Activated CD4-positive, alpha-beta T cell treated with anti-CD3 and anti-CD28 coated beads for 36 hours (primary cell): ENCODE measurements at places on chromosomes 1 and 21.

- no peak overlapping the region for H3K4me3 ChIP-seq
- H3K27ac ChIP-seq: peak overlapping the region; percentile 73
- peaks cover 72% of the 10 kb centered on the region for H3K4me1 ChIP-seq
- H3K27me3 ChIP-seq: no peaks in the 10 kb centered on the region
- DNase-seq: no peak
Observed at GRCh38 chr1:8374356-8374755, 56.4 kb downstream of the SLC45A1 start.

GRCh38 chr1:107830526-107830925, 134.5 kb downstream of the VAV3 start:
- no peaks in the 10 kb centered on the region for H3K36me3 ChIP-seq
- H3K4me1 ChIP-seq: peaks cover 22% of the 10 kb centered on the region
- DNase-seq: no peak
- no peak overlapping the region for H3K4me3 ChIP-seq
- no peak overlapping the region for H3K27ac ChIP-seq

GRCh38 chr1:201539561-201540431, 869 bp downstream of the NAV1 start:
- H3K4me1 ChIP-seq: peaks cover 13% of the 10 kb centered on the region
- no peaks in the 10 kb centered on the region for H3K36me3 ChIP-seq
- peak overlapping the region; percentile 55 for H3K4me3 ChIP-seq

DNA sequence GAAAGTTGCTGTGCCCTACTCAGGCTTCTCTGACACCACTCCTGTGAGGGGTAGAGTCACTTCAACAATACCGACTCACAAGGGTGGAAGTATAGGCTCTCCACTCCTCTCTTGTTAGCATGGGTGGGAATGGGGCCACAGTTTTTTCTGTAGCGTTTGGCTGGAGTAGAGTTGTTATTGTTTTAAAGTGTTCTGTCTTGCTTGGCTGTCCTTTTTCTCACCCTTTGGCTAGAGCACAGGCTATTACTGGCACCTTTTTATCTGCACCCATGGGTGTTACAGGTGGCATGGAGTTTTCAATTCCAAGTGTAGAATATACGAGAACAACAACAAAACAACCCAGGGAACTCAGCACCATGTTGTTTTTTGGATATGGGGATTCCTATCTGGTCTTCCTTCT, 74.3 kb upstream of the CD5L start:
- no peak overlapping the region for H3K4me3 ChIP-seq
- H3K36me3 ChIP-seq: no peaks in the 10 kb centered on the region
- no peak for DNase-seq
- no peak overlapping the region for H3K27ac ChIP-seq
- peaks cover 23% of the 10 kb centered on the region for H3K27me3 ChIP-seq

GRCh38 chr1:207417076-207417475, 37.1 kb upstream of the CR2 start:
- no peaks in the 10 kb centered on the region for H3K36me3 ChIP-seq
- peaks cover 28% of the 10 kb centered on the region for H3K4me1 ChIP-seq
- H3K4me3 ChIP-seq: no peak overlapping the region
- DNase-seq: no peak

DNA sequence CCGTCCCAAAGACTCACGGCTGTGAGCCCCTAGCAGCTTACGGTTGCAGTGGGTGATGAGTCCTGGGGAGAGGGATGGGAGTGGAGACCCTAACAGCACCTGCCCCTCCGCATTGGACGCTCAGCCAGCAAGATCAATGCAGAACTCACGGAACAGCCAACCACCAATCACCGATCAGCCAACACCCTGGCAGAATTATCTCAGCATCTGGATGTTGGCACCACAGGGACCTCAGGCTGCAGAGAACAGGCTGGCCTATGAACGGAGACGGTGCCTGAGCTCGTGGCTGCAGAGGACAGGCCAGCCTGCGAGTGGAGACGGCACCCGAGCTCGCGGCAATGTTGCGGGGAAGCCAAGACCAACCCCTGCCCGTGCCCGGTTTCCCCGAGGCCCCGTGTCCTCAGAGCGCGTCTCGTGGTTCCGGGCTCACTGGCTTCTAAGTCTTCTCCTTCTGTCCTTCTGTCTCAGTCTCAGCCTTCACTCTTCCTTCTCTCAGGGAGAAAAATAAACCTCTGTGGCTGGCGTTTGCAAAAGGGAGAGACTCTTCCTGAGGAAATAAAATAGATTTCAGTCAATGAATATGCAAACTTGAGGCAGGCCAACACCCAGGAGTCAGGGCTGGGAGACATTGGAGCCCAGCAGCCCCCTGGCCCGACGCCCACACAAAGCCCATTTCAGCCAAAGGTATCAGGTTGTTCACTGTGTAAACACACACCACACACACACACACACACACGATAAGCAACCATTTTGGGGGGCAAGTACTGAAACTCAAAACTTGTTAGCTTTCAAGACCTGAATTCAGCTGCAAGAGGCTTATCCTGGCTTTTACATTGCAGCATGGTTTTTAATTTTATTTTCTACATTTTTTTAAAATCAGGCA, 67.8 kb downstream of the SIK1 start:
- no peak for DNase-seq
- peaks cover 2% of the 10 kb centered on the region for H3K27me3 ChIP-seq
- no peak overlapping the region for H3K27ac ChIP-seq
- H3K4me3 ChIP-seq: no peak overlapping the region
- H3K36me3 ChIP-seq: no peaks in the 10 kb centered on the region

DNA sequence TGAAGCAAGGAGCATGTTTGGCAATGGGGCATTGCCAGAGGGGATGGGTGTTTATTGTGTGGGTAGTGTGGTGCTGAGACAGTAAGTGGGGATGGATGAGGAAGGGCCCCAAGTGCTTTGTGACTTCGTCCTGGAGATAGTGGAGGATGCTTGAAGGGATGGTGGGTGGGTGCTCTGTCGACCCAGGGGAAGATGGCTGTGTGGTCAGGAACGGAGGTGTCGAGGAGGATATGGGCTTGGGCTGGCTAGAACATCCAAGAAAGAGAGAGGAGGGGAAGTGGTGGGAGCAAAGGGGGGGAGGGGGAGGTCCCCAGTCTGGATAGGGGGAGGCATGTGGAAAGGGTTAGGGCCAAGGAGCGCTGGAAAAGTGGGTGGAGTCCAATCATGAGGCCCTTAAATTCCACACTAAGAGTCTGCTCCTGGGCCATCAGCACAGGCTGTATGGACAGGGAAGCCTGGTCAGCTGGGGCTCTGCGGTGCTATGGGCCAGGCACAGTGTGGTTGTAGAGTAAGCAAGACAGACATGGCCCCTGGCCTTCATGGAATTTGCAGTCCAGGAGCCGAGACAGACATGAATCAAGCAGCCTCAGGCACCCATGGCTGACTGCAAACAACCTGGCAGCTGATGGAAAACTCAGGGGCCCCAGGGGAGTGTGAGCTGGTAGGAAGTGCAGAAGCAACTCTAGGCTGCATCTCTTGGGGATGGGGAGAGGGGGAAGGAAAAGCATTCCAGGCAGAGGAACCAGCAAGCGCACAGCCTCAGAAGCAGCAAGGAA, 36.3 kb downstream of the EDN2 start:
- no peak overlapping the region for H3K4me3 ChIP-seq
- DNase-seq: no peak
- no peak overlapping the region for H3K27ac ChIP-seq
- H3K36me3 ChIP-seq: no peaks in the 10 kb centered on the region
- peaks cover 3% of the 10 kb centered on the region for H3K27me3 ChIP-seq

- H3K4me1 ChIP-seq: peaks cover 13% of the 10 kb centered on the region
- DNase-seq: no peak
- H3K4me3 ChIP-seq: no peak overlapping the region
- peaks cover 2% of the 10 kb centered on the region for H3K36me3 ChIP-seq
Observed at GRCh38 chr1:25861316-25862286, 2.3 kb upstream of the AUNIP start.

GRCh38 chr1:22749919-22750684, 39.5 kb downstream of the EPHB2 start:
- H3K4me1 ChIP-seq: peaks cover 6% of the 10 kb centered on the region
- H3K36me3 ChIP-seq: no peaks in the 10 kb centered on the region
- peak; percentile 28 for DNase-seq
- H3K4me3 ChIP-seq: no peak overlapping the region
- H3K27me3 ChIP-seq: peaks cover 3% of the 10 kb centered on the region

- peaks cover 17% of the 10 kb centered on the region for H3K4me1 ChIP-seq
- H3K27me3 ChIP-seq: peaks cover 3% of the 10 kb centered on the region
- no peak for DNase-seq
- peak overlapping the region; percentile 26 for H3K27ac ChIP-seq
- H3K4me3 ChIP-seq: no peak overlapping the region
Observed at GRCh38 chr1:158818560-158818959, 12.6 kb upstream of the MNDA start.

DNA sequence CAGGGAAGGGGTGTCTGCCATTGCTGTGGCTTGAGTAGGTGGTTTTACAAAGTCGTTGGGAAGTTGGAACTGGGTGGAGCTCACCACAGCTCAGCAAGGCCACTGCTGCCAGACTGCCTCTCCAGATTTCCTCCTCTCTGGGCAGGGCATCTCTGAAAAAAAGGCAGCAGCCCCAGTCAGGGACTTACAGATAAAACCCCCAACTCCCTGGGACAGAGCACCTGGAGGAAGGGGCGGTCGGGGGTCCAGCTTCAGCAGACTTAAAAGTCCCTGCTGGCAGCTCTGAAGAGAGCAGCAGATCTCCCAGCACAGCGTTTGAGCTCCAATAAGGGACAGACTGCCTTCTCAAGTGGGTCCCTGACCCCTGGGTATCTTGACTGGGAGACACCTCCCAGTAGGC, 124.2 kb downstream of the LHX8 start:
- no peaks in the 10 kb centered on the region for H3K4me1 ChIP-seq
- H3K4me3 ChIP-seq: no peak overlapping the region
- peaks cover 2% of the 10 kb centered on the region for H3K27me3 ChIP-seq
- DNase-seq: no peak
- H3K27ac ChIP-seq: no peak overlapping the region

GRCh38 chr1:53606651-53607051, 132.3 kb downstream of the GLIS1 start:
- no peaks in the 10 kb centered on the region for H3K27me3 ChIP-seq
- H3K36me3 ChIP-seq: no peaks in the 10 kb centered on the region
- H3K27ac ChIP-seq: no peak overlapping the region
- no peak overlapping the region for H3K4me3 ChIP-seq

GRCh38 chr1:34970220-34970735, 14.9 kb downstream of the TMEM35B start:
- no peak overlapping the region for H3K27ac ChIP-seq
- H3K4me3 ChIP-seq: no peak overlapping the region
- no peaks in the 10 kb centered on the region for H3K27me3 ChIP-seq
- H3K4me1 ChIP-seq: peaks cover 3% of the 10 kb centered on the region
- no peaks in the 10 kb centered on the region for H3K36me3 ChIP-seq
- no peak for DNase-seq

- peak; percentile 63 for DNase-seq
- no peak overlapping the region for H3K27ac ChIP-seq
- H3K36me3 ChIP-seq: no peaks in the 10 kb centered on the region
- no peaks in the 10 kb centered on the region for H3K4me1 ChIP-seq
- no peak overlapping the region for H3K4me3 ChIP-seq
Observed at GRCh38 chr21:41610042-41610839, 102.3 kb upstream of the TMPRSS2 start.

GRCh38 chr21:40282912-40283886, 416.0 kb downstream of the PCP4 start:
- no peaks in the 10 kb centered on the region for H3K36me3 ChIP-seq
- DNase-seq: no peak
- no peak overlapping the region for H3K4me3 ChIP-seq
- H3K4me1 ChIP-seq: no peaks in the 10 kb centered on the region

DNA sequence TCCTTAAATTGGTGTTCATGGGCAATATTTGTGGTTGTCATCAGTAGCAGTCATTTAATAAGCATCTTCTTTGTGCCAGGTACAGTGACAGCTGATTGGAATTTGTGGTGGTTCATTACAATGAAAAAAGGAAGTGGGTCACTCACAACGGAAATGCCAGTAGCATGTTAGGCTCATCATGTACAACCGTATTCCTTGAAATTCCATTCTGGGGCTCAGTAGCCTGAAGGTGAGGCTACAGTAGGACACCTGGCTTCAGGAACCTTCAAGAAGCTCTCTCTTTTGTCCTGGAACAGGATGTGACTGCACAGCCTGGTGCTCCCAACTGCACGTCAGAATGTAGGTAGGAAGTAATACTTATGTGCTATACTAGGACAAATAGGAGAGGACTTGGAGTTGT, 93.9 kb downstream of the ST3GAL3 start:
- DNase-seq: no peak
- H3K27ac ChIP-seq: no peak overlapping the region
- peaks cover 7% of the 10 kb centered on the region for H3K4me1 ChIP-seq
- no peak overlapping the region for H3K4me3 ChIP-seq
- no peaks in the 10 kb centered on the region for H3K27me3 ChIP-seq

- DNase-seq: peak; percentile 28
- H3K4me3 ChIP-seq: no peak overlapping the region
- no peak overlapping the region for H3K27ac ChIP-seq
- peaks cover 15% of the 10 kb centered on the region for H3K4me1 ChIP-seq
Observed at GRCh38 chr1:233355841-233356704, 28.5 kb downstream of the MAP3K21 start.

- peaks cover 2% of the 10 kb centered on the region for H3K27me3 ChIP-seq
- H3K4me3 ChIP-seq: no peak overlapping the region
- no peak overlapping the region for H3K27ac ChIP-seq
Observed at GRCh38 chr1:162736184-162736583, 54.3 kb upstream of the HSD17B7 start.

GRCh38 chr1:40592107-40592803, 60.8 kb downstream of the ZNF684 start:
- H3K36me3 ChIP-seq: no peaks in the 10 kb centered on the region
- peaks cover 3% of the 10 kb centered on the region for H3K27me3 ChIP-seq

- H3K27me3 ChIP-seq: no peaks in the 10 kb centered on the region
- H3K36me3 ChIP-seq: no peaks in the 10 kb centered on the region
- no peak overlapping the region for H3K27ac ChIP-seq
Observed at GRCh38 chr21:45852886-45853400, 128.6 kb upstream of the COL6A1 start.

- no peaks in the 10 kb centered on the region for H3K27me3 ChIP-seq
- no peak overlapping the region for H3K4me3 ChIP-seq
- no peaks in the 10 kb centered on the region for H3K36me3 ChIP-seq
- H3K4me1 ChIP-seq: peaks cover 31% of the 10 kb centered on the region
- no peak for DNase-seq
- no peak overlapping the region for H3K27ac ChIP-seq
Observed at GRCh38 chr1:116334015-116334547, 39.0 kb upstream of the ATP1A1 start.

DNA sequence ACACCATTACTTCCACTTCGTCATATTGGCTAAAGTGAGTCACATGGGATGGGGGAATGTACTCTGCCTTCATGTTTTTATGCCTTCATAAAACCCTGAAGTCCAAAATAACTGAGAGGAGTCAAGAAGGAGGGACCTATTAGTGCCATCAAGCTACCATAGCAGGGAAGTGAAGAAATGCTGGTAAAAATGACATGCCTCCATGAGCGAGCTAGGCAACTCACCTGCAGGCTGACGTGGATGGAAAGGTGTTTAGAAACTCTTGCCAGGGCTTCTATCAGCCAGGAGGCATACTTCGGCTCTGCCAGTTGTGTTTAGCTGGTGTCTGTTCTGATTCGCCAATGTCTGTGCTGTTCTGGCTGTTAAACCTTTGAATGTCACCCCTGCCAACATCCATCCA, 424.4 kb upstream of the USP24 start:
- H3K27me3 ChIP-seq: peaks cover 7% of the 10 kb centered on the region
- H3K4me3 ChIP-seq: no peak overlapping the region

GRCh38 chr1:13901597-13901996, 201.6 kb downstream of the PRDM2 start:
- H3K4me3 ChIP-seq: no peak overlapping the region
- no peaks in the 10 kb centered on the region for H3K36me3 ChIP-seq
- H3K27ac ChIP-seq: no peak overlapping the region
- DNase-seq: no peak
- peaks cover 5% of the 10 kb centered on the region for H3K27me3 ChIP-seq

GRCh38 chr1:30762152-30762929, 4.8 kb upstream of the LAPTM5 start:
- H3K4me3 ChIP-seq: no peak overlapping the region
- H3K27me3 ChIP-seq: no peaks in the 10 kb centered on the region
- no peak for DNase-seq
- H3K36me3 ChIP-seq: no peaks in the 10 kb centered on the region
- peak overlapping the region; percentile 81 for H3K27ac ChIP-seq
- peaks cover 84% of the 10 kb centered on the region for H3K4me1 ChIP-seq
